ENCODE measurements at places on chromosomes 5 and 9.

GRCh38 chr9:114119242-114120191, 20.4 kb upstream of the KIF12 start:
- no peak for DNase-seq

DNA sequence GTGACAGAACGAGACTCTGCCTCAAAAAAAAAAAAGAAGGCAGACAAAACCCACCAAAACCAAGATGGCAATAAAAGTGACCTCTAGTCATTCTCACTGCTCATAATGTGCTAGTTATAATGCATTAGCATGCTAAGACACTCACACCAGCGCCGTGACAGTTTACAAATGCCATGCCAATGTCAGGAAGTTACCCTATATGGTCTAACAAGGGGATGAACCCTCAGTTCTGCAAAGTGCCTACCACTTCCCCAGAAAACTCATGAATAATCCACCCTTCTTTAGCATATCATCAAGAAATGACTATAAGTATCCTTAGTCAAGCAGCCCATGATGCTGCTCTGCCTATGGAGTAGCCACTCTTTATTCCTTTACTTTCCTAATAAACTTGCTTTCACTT, 4.7 kb upstream of the BICD2 start:
- no peak for DNase-seq

GRCh38 chr5:90111364-90112032, 298.1 kb downstream of the CETN3 start:
- DNase-seq = no peak

GRCh38 chr5:166178411-166179080, 2112.9 kb upstream of the WWC1 start:
- no peak for DNase-seq

Measured in GM03348 (cell line).